ENCODE measurements at places on chromosomes 6 and 20.

- DNase-seq, result no peak
Observed at GRCh38 chr6:9272671-9273070, 837.3 kb upstream of the SLC35B3 start.

DNA sequence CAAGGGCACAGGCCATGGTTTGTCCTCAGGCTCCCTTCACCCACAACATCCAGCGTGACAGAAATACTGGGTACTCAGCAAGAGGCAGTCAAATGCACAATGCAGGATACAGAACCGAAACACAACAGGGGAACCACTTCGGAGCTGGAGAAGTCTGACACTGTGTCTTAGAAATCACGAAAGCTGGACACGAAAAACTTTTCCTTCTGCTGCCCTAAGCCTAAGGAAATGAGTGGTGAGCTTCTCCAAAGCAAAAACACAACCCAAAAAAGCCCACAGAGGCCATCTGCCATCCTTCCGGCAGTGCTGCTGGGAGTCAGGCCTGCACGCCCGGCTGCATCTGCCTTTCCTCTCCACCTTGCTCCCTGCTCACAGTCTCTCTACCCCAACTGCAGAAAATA is 106.3 kb downstream of the SLC23A2 start:
- no peak for DNase-seq

- DNase-seq, result no peak
Observed at GRCh38 chr6:63997734-63998133, 362.1 kb downstream of the PHF3 start.

DNA sequence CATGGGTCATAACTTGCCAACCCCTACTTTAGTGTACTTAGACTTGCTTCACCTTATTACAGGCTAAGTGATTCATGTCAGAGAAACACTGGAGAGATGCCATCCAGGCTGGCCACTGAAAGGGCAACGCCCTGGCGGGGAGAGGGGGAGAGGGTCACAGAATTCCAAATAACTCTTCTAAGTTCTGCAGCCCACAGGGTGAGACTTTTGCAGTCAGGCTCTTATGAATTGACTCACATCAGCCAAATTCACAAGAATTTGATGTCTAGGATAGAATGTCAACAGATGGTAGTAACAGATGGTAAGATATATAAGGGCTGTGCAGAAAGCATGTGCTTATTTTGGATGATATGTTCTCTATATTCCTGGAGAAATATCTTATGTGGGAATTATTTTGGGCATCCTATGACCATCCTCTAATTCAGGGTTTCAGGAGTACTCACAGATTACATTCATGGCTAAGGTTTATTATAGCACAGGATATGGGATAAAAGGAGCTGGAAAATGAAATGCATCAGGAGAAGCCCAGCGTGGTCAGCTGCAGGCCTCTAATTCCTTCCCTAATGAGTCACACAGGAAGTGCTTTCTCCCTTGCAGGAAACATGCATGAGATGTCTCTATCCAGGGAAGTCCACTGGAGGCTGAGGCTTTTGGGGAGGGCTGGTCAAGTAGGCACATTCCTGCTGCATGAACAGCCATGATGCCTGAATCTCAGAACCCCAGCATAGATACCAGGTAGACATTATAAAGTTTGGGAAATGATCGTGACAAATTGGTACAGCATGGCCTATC is 58.7 kb upstream of the RIN2 start:
- no peak for DNase-seq

GRCh38 chr6:121940728-121941127 is 458.7 kb upstream of the HSF2 start:
- DNase-seq, result no peak

DNA sequence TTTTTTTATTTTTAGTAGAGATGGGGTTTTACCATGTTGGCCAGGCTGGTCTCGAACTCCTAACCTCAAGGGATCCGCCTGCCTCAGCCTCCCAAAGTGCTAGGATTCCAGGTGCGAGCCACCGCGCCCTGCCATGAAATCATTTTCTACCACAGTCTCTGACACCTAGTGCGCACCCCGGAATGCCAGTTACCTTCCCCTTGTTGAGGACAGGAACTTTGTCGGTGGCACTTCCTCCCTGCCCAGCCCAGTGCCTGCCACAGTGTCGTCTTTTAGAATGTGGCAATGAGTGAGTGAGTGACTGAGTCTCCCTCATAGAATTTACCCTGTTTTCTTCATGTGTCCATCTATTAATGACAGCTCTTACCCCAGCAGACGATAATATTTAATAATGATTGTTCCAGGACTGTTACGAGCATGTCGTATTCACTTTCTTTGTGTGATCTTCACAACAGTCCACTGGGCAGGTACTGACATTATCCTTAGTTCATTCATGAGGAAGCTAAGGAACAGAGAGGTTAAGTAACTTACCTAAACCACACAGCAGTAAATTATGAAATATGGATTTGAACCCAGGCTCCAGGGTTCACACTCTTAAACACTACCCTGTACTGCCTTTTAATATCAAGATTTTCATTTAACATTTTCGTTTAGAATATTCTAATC is 1.8 kb downstream of the OSBPL2 start:
- no peak for DNase-seq

DNA sequence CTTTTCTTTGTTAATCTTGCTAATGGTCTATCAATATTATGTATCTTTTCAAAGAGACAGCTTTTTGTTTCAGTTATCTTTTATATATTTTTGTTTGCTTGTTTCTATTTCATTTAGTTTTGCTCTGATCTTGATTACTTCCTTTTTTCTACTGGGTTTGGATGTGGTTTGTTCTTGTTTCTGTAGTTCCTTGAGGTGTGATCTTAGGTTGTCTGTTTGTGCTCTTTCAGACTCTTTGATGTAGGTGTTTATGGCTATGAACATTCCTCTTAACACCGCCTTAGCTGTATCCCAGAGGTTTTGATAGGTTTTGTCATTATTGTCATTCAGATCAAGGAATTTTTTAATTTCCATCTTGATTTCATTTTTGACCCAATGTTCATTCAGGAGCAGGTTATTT is 26.8 kb upstream of the TNFAIP3 start:
- DNase-seq, result no peak

- no peak for DNase-seq
Observed at GRCh38 chr20:36344517-36345132, 38.5 kb downstream of the DLGAP4 start.

DNA sequence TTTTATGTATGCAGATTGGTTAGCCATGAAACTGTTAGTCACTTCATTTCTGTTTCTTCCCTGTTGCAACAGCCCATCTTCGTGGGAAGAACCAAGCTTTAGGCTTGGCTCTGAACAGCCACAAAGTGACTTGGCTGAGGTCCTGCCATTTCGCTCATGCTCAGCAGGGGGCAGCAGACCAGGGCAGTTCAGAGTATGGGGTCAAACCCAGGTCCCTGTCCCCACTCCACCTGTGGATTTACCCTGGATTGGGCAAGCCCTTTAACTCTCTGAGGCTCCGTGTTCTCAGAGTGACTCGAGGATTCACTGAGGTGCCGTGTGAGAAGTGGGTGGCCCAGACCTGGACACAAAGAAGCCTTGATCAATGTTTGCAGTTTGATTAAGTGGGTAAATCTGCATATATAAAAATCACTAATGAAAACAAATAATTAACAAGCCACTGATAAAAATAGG is 19.8 kb upstream of the MAP1LC3A start:
- no peak for DNase-seq

GRCh38 chr6:157530724-157531168 is 149.8 kb downstream of the ZDHHC14 start:
- no peak for DNase-seq

DNA sequence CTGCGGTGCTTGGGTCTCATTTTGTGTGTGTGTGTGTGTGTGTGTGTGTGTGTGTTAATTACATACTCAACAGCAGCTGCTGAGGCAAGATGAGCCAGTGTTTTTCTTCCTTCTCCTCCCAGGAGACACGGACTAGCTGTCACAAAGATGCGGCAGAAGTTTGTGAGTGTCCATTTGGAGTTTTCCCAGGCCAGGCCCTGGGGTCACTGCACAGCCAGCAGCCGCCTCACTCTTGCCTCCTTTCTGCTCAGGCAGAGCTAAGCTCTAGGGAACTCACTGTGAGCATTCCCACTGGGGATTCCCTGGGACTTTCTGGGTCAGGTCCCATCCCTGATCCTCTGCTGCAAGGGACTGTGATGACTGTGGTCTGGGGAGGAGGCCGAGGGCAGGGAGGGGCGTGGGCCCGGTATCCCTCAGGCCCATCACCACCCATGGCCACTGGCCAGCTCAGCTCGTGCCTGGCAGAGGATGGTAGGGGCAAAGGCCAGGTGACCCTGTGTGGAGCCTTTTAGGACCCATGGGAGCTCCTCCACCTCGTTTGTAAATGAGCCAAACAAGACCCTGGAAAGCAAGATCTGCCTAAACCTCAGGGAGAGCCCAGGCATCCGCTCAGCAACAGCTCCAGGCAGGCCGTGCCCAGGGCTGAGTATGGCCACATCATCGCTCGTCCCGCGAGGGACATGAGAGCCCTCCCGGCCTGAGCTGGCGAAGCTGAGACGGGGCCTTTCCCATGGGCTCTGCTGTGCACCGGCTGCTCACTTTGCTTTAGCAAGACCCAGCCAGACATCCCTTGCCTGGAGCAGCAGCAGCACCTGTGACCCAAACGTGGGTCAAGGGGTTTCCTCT is 102.0 kb downstream of the PSMB1 start:
- peak; percentile 58 for DNase-seq

GRCh38 chr20:46035253-46035652 is 6.2 kb downstream of the SLC12A5 start:
- no peak for DNase-seq

DNA sequence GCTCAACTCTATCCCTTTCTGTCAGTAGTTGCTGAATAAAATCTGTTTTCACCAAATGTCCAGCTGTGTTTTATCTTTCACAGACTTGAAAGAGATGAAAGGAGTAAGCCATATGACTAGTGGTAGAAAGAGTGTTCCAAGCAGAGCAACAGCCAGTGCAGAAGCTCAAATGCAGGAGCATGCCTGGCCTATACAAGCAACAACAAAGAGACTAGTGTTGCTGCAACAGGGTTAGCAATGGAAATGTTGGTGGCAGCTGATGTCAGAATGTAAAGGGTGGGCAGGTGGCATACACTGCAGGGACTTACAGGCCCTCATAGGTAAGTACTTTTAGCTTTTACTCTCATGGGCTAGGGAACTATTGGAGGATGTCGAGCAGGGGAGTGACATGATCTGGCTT is 5.2 kb upstream of the HINT3 start:
- no peak for DNase-seq

DNA sequence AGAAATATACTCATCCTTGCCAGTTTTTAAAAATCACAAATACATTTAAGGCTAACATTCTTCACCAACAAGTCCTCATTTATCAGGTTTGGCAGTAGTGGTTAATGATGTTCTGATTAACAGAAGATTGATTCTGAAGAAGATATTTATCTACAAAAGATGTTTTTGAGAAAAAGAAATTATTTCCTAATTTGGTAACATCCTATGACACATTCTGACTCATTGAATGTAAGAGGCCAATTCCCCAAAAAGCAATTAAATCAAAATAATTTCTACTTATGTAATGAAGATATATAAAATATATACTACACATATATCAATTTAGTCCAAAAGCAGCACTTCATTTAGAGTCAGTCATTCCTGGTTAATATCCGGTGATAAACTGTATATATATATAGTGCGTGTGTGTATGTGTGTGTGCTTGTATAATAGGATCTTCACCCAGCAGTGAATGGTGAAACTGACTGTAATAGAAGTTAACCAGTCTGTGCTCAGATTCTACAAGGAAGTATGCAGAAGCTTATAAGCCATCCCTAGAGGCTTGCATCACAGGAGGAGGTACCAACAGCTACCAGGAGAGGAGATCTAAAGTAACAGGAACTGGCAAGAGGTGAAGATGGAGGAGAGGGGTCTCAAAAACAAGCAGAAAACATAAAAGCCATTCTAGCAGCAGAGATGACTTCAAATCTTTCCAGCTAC is 82.9 kb upstream of the MARCKS start:
- DNase-seq, result no peak

DNA sequence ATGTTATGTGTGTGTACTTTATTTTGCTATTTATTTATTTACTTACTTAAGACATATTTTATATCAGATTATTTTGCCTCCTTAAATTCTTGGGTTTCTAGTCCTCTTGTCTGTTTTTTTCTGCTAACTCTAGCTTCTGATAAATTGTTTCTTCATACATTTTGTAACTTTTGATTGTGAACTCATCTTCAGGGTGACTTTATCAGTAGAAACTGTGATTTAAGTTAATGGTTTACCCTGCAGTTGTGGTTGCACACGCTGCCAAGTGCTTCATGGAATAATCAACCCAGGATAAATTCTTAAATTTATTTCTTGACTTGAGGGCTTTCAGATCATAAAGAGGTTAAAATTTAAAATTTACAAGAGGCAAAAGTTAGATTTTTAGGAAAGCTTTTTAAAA is 173.3 kb downstream of the CENPW start:
- DNase-seq, result no peak

GRCh38 chr6:85044361-85044760 is 280.0 kb upstream of the TBX18 start:
- no peak for DNase-seq

- no peak for DNase-seq
Observed at GRCh38 chr6:109434456-109434855, 6.0 kb downstream of the PPIL6 start.

DNA sequence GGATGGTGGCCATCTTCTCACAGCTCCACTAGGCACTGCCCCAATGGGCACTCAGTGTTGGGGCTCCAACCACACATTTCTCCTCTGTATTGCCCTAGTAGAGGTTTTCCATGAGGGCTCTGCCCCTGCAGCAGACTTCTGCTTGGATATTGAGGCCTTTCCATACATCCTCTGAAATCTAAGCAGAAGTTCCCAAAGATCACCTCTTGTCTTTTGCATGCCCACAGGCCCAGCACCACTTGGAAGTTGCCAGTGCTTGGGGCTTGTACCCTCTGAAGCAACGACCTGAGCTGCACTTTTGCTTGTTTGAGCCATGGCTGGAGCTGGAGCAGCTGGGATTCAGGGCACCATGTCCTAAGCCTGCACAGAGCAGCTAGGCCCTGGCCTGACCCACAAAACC is 189.1 kb upstream of the EYS start:
- DNase-seq, result no peak

GRCh38 chr20:3901706-3902440 is 12.7 kb downstream of the PANK2 start:
- no peak for DNase-seq

- no peak for DNase-seq
Observed at GRCh38 chr6:41371461-41371991, 36.1 kb downstream of the NCR2 start.

All from aorta (tissue), 5 donors.